ENCODE measurements at places on chromosomes 7 and 10.

DNA sequence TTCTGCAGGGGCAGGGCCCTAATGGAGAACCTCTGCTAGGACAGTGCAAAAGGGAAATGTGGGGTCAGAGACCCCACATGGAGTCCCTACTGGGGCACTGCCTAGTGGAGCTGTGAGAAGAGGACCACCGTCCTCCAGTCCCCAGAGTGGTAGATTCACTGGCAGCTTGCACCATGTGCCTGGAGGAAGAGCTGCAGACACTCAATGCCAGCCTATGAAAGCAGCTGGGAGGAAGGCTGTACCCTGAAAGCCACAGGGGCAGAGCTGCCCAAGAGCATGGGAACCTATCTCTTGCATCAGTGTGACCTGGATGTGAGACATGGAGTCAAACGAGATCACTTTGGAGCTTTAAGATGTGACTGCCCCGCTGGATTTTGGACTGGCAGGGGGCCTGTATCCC is 20.3 kb upstream of the GNAT3 start:
- DNase-seq = no peak

GRCh38 chr7:74561898-74562613 is 95.5 kb upstream of the GTF2I start:
- no peak for DNase-seq

DNA sequence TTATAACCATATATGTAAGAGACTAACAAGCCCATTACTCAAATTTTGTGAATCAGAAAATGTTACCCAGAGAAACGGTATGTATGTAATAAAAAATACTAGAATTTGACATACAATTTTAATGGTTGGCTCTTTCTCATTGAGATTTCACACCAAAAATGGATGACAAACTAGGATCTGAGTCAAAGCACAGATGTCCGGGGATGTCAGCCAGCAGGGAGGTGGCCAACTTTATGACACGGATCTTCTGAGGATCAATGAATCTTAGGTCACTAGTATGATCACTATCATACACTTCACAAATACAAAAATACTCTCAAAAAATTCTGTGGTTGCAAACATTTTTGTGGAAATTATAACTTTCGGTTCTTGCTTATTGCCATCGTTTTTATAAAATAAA is 173.5 kb upstream of the NFE2L3 start:
- no peak for DNase-seq

DNA sequence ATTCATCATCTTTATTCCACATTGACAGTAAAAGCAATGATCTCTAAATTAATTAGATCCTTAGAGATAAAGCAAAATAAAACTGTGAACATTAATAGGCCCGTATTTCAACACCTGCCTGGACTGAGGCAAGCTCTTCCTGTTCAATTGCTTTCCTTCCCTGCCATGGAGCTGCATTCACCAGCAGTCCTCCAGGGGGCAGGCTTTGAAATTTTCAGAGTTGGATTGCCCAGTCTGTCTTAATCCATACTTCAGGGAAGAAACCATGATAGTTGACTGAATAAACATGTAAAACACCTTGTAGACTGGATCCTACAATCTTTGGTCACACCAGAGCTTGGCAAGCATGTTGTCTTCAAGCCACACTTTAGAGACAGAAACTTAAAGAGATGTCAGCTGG is 936.6 kb downstream of the NRG3 start:
- peak; percentile 11 for DNase-seq

GRCh38 chr10:12509016-12509793 is 159.9 kb downstream of the CAMK1D start:
- DNase-seq = no peak

DNA sequence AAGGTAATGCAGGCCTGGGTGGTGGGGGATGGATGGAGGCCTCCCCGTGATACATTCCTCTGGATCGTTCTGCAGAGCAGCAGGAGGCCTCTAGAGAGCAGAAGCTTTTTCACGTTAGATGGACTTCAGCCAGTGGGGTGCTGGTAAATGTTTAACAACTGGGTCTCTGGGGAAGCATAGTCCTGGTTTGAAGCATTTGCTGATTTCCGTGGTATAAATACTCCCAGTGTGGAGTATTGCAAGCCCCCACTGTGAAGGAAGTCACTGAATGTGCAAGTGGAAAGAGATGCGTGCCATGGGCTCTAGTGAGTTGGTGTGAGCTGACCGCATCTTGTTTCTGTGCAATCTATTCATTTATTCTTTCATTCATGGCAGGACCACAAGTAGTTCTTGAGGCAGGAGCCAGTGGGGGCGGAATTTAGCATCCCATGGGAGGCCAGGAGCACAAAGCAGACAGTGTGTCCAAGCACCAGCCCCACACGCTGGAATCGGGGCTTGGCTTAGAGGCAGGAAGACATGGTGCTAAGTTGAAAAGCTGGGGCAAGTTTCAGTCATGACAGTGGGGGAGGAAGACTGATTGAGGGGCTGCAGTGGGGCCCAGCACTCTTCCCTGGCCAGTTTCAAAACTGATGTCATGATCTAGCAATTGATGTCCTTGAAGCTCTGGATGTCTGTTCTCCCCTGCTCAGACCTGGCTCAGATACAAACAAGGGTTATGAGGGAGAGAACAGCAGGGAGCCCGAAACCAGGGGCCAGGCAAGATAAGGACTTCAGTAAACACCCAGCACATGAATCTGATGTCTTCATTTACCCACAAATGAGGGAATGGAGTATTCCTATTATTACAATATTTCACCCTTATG is 280.9 kb upstream of the LYZL1 start:
- DNase-seq = no peak

GRCh38 chr7:70890147-70890969 is 241.6 kb upstream of the GALNT17 start:
- no peak for DNase-seq

DNA sequence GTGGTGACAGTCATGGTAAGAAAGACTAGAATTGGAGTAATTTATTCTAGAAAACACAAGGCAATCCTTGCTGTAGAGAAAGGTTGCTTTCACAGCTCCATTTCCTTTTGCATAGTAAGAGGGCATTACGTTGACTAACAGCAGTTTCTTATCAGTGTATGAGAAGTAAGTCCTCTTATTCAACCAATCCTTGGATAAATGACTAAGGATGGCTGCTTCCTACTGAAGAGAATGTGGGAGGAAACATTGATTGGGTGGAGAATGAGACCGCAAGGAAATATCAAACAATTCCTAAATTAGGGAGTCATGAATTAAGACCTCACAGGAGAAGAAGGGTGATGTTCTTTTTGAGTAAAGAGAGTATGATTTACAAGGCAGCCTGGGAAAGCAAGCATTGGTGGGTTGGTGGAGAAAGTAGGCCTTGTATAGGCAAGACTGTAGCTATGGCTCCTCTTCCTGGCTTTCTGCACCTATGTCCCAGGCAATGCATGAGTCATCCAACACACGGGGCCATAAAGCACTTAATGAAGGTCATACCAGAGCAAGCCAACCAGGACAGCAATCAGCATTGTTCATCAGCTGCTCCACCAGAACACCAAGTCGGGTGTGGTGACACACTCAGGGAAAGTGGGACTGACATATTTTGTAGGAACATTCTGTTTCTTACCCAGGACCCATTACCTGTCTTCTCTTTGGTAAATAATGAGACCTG is 5.6 kb downstream of the MGAM start:
- peak; percentile 34 for DNase-seq

DNA sequence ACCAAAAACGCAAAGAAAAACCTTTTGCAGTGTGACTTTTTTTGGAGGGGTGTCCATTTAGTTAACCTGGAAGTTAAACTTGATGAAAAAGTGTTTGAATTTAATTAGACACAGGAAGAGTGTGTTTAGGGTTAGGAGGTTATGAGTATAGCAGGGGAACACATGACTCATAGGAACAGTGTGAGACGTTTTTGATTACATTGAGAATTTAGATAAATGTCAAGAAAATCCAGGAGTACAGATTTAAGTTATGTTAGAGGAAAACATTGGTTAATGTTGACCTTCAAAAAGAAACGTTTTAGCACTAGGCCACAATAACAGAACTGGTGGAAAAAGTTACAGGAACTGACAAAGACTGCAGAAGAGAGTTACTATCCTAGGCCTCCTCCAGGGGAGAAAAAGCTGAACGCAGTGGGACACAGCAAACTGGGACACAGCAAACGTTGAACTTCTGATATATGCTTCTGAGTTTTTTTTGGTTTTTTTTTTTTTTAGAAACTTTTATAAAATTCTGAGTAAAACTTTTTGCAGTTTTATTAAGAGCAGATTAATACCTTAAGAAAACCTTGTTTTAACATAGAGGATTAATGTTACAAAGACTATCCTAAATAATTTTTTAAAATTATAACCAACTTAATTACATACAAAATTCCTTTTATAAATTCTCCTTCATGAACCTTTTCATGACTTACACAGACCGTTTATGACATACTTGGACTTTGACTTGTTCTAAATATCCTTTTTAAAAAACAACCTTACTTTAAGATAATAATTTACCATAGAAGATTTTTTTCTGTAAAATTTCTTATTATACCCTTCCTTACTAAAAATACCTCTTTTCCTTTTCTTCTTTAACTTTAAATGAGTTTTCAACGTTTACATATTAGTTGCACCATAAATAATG is 22.2 kb downstream of the LANCL2 start:
- peak; percentile 21 for DNase-seq

DNA sequence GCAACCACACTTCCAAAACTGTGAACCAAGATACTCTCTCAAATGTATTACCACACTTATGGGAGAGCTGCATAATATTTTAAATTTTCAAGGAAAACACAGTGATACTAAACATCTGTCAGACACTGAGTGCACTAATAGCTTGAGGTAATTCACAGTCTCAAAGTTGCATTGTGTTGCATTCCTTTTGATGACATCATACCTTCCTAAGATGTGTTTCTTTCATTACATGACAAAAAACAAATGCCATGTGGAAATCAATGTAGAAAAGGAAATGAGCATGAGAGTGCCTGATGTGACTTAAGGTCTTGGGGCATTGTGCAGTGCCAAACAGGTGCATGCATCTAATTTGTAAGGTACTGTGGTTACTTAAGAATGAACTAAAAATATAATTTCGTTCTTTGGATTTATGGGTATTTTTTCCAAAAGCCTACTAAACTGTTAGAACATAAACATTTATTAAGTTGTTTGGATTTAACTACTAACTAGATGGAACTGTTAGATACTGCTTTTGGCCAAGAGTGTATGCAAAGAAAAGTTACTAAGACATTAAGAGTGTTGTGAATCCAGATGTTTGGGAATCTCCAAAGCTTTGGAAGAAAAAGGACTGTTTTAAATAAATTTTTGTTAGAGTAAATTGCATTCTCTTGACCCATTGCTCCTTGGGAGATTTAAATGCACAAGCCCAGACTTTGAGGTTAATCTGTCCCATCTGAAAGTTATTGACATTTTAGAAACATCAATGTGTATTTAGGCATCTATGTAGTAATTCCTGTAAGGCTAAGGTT is 496.2 kb upstream of the SEMA3D start:
- DNase-seq = peak; percentile 60

- peak; percentile 29 for DNase-seq
These were observed 12.4 kb upstream of the MTERF1 start for GRCh38 chr7:91892821-91893340.

- DNase-seq = no peak
These were observed 91.2 kb upstream of the CCZ1B start for GRCh38 chr7:6917258-6917657.

DNA sequence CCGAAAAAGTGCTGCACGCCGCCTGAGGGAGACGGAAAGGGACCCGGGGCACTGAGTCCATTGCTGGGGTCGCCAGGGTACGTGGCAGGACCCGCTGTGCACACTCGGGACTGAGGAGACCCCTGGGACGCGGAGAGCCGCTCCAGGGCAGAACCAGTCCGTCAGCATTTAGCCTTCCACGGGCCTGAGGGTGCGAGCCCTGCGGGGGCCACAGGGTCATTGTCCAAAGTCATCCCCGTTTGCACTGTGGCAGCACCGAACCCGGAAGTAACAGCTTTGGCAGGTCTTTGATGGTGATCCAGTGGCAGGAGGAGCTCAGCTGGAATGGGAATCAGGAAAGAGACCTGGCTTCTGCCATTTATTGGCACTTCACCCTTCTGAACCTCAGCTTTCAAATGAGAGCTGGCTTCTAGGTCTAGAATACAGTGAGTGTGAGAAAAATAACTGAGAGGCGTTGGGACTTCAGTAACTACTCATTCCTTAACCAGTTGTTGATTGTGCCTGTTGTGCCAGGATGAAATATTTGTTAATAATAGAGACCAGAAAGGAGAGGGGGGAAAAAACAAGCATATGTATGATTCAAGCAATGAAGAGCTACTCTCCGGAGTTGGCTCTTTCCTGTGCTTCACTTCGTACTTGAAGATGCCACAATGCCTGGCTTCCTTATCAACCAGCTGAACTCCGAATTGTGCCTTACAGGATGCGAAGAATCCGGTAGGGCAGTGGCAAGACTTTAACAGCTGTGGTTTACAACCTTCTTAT is 811 bp upstream of the ARHGAP12 start:
- DNase-seq = peak; percentile 55

GRCh38 chr10:34427911-34428216 is 387.2 kb downstream of the PARD3 start:
- DNase-seq = no peak
